ENCODE measurements at places on chromosomes 3 and 15.

GRCh38 chr15:83099290-83099689 lies 8.2 kb upstream of the TM6SF1 start:
- DNase-seq, result no peak
- no peaks in the 10 kb centered on the region for H3K4me1 ChIP-seq
- H3K27me3 ChIP-seq, result no peaks in the 10 kb centered on the region
- no peak overlapping the region for H3K27ac ChIP-seq
- H3K36me3 ChIP-seq, result no peaks in the 10 kb centered on the region

DNA sequence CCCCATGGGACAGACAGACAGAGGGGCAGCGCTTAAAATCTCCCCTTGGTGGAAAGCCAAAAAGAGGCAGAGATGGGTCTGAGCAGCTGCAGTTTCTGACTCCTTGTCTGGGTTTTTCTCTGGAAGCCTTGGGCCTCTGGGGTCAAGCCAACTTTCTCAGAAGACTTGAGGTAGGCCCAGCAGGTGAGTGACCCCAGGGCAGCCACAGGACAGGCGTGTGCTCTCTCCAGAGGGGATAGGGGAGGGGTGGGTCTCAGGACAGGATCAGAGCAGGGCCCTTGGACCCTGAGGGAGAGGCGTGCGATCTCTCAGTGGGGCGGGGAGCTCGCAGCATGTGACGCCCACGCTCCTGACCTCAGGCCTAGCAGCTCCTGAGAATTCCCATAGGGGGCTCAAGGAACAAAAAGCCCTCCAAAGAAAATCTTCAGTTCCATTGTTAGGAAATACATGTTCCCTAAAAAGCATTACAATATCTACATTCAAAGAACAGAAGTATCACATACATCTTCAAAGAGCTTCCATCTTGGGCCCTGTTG lies 34.6 kb upstream of the DUSP7 start:
- H3K4me1 ChIP-seq, result no peaks in the 10 kb centered on the region
- H3K27ac ChIP-seq, result no peak overlapping the region
- no peak overlapping the region for H3K4me3 ChIP-seq
- DNase-seq, result no peak
- 0 out of 2 replicates have a peak, but pooled peaks cover 2% of the 10 kb centered on the region for H3K36me3 ChIP-seq

DNA sequence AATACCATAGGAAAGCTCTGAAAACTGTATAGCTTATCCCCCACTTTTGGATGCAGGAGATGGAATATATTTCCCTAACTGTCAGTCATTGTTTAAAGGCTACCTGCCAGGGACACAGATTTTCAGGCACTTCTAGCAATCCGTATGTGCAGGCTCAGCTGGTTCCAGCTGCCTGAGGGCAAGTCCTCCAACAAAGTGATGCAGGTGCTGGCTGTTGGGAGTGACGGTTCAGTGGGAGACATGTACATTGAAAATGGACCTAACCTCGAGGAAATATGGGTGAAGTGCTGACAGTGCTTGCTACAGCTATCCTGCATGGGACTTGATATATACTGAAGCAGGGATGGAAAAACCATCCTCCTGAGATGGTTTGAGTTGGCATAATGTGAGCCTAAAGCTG lies 153.1 kb upstream of the GAP43 start:
- no peaks in the 10 kb centered on the region for H3K27me3 ChIP-seq
- DNase-seq, result no peak
- H3K36me3 ChIP-seq, result no peaks in the 10 kb centered on the region
- no peak overlapping the region for H3K4me3 ChIP-seq
- no peak overlapping the region for H3K27ac ChIP-seq
- no peaks in the 10 kb centered on the region for H3K4me1 ChIP-seq

DNA sequence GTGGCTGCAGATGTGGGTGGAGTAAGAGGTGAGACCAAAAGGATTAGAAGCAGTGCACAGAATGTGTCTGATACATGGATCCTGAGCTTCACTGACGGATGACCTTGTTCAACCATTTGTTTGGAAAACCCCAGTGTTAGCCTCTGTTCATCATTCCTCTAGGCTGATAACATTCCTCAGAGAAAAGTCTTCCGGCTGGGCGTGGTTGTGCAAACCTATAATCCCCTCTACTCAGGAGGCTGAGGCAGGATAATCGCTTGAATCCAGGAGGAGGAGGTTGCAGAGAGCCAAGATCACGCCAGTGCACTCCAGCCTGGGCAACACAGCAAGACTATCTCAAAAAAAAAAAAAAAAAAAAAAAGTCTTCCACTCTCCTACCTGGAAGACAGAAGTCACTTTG lies 23.1 kb upstream of the CHD2 start:
- no peak for DNase-seq
- no peaks in the 10 kb centered on the region for H3K4me1 ChIP-seq
- no peaks in the 10 kb centered on the region for H3K36me3 ChIP-seq
- H3K27ac ChIP-seq, result no peak overlapping the region
- H3K4me3 ChIP-seq, result no peak overlapping the region

GRCh38 chr15:56729561-56729960 lies 3.7 kb downstream of the ZNF280D start:
- H3K36me3 ChIP-seq, result no peaks in the 10 kb centered on the region
- H3K27ac ChIP-seq, result no peak overlapping the region
- H3K4me3 ChIP-seq, result no peak overlapping the region
- DNase-seq, result no peak

- 0 out of 2 replicates have a peak, but pooled peaks cover 3% of the 10 kb centered on the region for H3K4me1 ChIP-seq
- no peaks in the 10 kb centered on the region for H3K27me3 ChIP-seq
- DNase-seq, result no peak
- no peak overlapping the region for H3K27ac ChIP-seq
- no peaks in the 10 kb centered on the region for H3K36me3 ChIP-seq
- H3K4me3 ChIP-seq, result no peak overlapping the region
Measured at GRCh38 chr3:135083756-135084155, 288.7 kb downstream of the EPHB1 start.

- no peaks in the 10 kb centered on the region for H3K27me3 ChIP-seq
- DNase-seq, result no peak
- H3K4me3 ChIP-seq, result no peak overlapping the region
- H3K4me1 ChIP-seq, result no peaks in the 10 kb centered on the region
Measured at GRCh38 chr3:115659253-115660220, 36.2 kb downstream of the GAP43 start.

DNA sequence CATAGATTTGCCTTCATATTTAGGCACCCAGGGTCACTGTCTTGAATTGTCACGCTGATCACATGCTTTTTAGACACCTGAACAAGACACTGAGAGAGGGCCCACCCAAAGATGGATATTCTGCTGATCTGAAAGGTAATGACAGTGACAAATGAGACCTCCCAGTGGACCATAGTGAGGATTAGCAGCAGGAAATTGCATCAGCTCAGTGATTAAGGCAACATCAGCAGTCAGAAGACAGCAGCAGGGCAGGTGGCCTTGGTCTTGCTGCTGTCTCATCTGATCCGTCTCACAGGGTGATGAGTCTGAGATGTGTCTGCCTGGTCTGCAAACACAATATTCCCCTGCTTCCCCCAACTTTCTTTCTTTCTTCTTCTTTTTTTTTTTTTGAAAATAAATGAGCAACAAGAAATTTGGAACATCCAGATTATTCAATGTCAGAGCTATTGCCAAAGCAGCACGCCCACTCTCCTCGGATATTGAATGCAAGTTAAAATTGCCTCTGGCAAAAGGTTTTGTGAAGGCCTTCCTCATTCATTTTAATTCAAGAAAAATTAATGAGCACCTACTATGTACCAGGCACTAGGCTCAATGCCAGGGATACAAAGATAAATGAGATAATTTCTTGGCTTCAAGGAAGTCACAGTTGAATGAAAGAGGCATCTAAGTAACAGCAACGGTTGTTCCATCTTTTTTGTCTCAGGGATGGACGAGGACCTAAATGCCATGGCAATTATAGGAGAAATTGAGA lies 14.1 kb downstream of the OTOL1 start:
- no peak overlapping the region for H3K4me3 ChIP-seq
- no peak overlapping the region for H3K27ac ChIP-seq
- DNase-seq, result no peak
- no peaks in the 10 kb centered on the region for H3K27me3 ChIP-seq

DNA sequence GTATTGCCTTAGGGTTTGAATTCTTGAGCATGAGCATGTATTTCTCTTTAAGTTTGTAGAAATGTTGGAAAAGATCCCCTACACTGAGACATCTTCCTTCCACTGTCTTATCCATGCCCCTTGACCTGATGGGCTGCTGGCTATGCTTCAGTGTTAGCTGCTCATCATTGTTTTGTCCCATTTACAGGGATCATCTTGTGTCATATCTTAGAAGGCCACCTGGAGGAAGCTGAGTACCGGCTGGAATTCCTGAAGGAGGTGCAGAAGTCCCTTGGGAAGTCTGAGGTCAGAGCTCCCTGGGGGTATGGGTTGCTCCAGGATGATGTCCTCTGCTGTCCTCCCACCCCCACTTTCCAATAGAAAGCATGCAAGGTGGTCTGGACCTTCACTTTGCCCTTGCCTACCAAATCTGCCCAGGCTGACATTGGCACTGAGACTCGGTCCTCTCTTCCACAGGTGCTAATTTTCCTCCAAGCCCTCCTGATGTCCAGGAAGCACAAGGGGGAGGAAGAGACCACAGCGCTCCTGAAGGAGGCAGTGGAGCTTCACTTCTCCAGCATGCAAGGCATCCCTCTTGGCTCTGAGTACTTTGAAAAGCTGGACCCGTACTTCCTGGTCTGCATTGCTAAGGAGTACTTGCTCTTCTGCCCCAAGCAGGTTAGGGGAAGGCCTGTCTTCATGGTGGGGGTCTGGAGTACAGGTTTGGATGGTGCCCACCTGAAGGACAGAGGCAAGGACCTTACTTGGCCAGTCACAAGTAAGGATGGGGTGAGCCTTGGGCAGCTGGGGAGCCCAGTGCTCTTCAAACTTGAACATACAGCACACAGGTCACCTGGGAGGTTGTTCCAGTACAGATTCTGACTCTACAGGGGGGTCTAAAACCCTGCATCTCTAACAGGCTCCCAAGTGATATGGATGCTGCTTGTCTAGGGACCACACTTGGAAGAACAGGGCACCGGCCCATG lies 17.7 kb downstream of the TTC21A start:
- H3K27me3 ChIP-seq, result no peaks in the 10 kb centered on the region
- H3K4me3 ChIP-seq, result no peak overlapping the region
- no peak overlapping the region for H3K27ac ChIP-seq
- DNase-seq, result no peak
- H3K36me3 ChIP-seq, result no peaks in the 10 kb centered on the region

DNA sequence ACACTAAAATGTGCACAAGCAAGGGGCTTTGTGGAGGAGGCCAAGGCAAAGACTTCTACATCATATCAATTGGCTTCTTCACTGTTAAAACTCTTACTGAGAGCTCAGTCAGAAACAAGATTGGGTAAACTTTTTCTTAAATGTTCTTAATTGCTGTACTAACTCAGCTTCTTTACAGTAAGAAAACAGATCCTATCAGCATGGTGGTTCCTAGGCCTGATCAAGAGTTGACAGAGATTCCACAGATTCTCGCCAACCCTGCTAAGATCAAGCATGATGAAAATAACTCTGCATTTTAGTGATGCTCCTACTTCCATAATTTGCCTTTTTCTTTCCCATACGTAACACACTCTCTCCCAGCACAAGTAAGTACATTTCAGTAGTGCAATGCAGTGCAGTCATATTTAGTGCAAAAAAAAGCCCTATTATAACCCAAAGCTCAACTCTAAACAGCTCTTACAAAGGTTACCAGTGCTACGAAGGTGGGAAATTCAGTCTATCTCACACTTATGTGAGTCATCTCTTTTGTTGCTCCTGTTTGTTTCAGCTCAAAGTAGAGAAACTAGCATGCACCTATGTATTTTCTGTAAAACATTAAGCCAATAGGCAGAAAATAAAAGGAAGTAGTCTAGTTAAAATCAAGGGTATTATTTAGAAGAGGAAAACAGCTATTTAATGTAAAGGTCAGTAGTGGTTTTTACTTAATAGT lies 29.9 kb downstream of the TIGIT start:
- H3K36me3 ChIP-seq, result no peaks in the 10 kb centered on the region
- no peak for DNase-seq

DNA sequence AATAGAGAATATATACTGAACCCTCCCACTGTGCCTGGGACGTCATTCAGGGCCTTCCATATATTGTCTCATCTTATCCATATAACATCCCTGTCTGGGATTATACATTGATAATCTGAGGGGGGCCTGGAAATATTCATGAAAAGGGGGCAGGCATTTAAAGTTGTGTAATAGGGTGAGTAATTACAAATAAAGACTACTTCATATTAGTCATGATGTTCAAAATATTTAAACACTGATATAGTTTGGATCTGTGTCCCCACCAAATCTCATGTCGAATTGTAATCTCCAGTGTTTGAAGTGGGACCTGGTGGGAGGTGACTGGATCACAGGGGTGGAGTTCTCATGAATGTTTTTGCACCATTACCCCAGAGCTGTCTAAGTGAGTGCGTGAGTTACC lies 97.8 kb downstream of the AQP9 start:
- H3K27me3 ChIP-seq, result no peaks in the 10 kb centered on the region
- H3K36me3 ChIP-seq, result no peaks in the 10 kb centered on the region
- H3K27ac ChIP-seq, result no peak overlapping the region
- 0 out of 2 replicates have a peak, but pooled peaks cover 3% of the 10 kb centered on the region for H3K4me1 ChIP-seq

- H3K4me1 ChIP-seq, result 0 out of 2 replicates have a peak, but pooled peaks cover 2% of the 10 kb centered on the region
- DNase-seq, result no peak
- no peak overlapping the region for H3K4me3 ChIP-seq
- no peaks in the 10 kb centered on the region for H3K36me3 ChIP-seq
Measured at GRCh38 chr3:38648024-38648658, 1.3 kb downstream of the SCN5A start.

- no peak for DNase-seq
- H3K4me1 ChIP-seq, result peaks cover 5% of the 10 kb centered on the region
- H3K27ac ChIP-seq, result no peak overlapping the region
Measured at GRCh38 chr15:73361337-73361736, 7.4 kb downstream of the HCN4 start.

Data from iPS DF 6.9 (cell line).